ENCODE measurements at places on chromosomes 16 and 17.

GRCh38 chr17:48445248-48445620 lies 15.2 kb upstream of the SKAP1 start:
- H3K4me3 ChIP-seq: no peak overlapping the region
- no peak overlapping the region for H3K27ac ChIP-seq
- peaks cover 72% of the 10 kb centered on the region for H3K4me1 ChIP-seq
- peak; percentile 31 for DNase-seq
- H3K27me3 ChIP-seq: peaks cover 9% of the 10 kb centered on the region

DNA sequence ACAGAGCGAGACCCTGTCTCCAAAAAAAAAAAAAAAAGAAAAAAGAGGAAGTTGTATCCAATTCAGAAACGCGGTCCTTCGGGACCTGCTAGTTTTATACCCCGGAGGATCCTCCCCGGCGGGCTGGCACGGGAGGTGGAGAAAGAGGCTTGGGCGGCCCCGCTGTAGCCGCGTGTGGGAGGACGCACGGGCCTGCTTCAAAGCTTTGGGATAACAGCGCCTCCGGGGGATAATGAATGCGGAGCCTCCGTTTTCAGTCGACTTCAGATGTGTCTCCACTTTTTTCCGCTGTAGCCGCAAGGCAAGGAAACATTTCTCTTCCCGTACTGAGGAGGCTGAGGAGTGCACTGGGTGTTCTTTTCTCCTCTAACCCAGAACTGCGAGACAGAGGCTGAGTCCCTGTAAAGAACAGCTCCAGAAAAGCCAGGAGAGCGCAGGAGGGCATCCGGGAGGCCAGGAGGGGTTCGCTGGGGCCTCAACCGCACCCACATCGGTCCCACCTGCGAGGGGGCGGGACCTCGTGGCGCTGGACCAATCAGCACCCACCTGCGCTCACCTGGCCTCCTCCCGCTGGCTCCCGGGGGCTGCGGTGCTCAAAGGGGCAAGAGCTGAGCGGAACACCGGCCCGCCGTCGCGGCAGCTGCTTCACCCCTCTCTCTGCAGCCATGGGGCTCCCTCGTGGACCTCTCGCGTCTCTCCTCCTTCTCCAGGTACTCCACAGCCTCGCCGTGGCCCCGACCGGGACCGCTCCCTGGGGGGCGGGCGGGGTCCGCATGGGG lies at the start of gene CDH3:
Gene CDH3, plus strand, starts transcription at position 596 of the 779 bp plus-strand sequence. Its CDS starts 70 bp downstream, at position 666.
- H3K36me3 ChIP-seq: no peaks in the 10 kb centered on the region
- peaks cover 7% of the 10 kb centered on the region for H3K4me1 ChIP-seq
- peak within 1 kb of the TSS; percentile 87 for H3K27ac ChIP-seq
- peak within 1 kb of the TSS; percentile 74 for H3K4me3 ChIP-seq

- no peaks in the 10 kb centered on the region for H3K4me1 ChIP-seq
- H3K27ac ChIP-seq: no peak overlapping the region
- no peak for DNase-seq
- H3K27me3 ChIP-seq: peaks cover 35% of the 10 kb centered on the region
Observed at GRCh38 chr17:79618383-79619067, 7.7 kb upstream of the RBFOX3 start.

DNA sequence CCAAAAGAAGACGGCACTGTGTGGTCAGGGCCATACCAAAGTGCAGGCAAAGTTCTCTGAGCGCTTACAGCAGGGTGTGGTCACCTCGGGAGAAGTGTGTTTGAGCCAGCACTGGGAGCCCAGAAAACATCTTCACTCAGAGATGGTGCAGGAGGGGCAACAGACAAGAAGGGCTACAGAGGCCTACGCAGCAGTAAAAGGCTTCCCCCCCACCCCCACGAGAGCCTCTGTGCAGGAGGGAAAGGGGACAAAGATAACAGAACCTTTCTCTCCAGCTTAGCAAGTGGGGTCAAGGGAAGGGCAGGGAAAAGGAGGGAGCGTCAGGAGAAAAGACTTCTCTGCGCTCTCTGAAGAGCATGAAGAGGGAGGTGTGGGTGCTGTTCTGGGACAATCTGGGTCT lies 2.8 kb downstream of the VAT1 start:
- H3K4me3 ChIP-seq: no peak overlapping the region
- peaks cover 15% of the 10 kb centered on the region for H3K4me1 ChIP-seq
- H3K27ac ChIP-seq: no peak overlapping the region
- H3K36me3 ChIP-seq: peaks cover 15% of the 10 kb centered on the region
- DNase-seq: no peak
- H3K27me3 ChIP-seq: no peaks in the 10 kb centered on the region

- no peaks in the 10 kb centered on the region for H3K36me3 ChIP-seq
- no peak overlapping the region for H3K27ac ChIP-seq
- H3K4me3 ChIP-seq: no peak overlapping the region
- H3K4me1 ChIP-seq: no peaks in the 10 kb centered on the region
Observed at GRCh38 chr16:78485188-78485916, 385.9 kb downstream of the WWOX start.

GRCh38 chr17:49404906-49405305 lies 9.8 kb downstream of the PHB1 start:
- no peak overlapping the region for H3K4me3 ChIP-seq
- H3K27ac ChIP-seq: peak overlapping the region; percentile 71
- H3K4me1 ChIP-seq: peaks cover 35% of the 10 kb centered on the region
- peaks cover 83% of the 10 kb centered on the region for H3K36me3 ChIP-seq
- no peak for DNase-seq

- H3K4me3 ChIP-seq: no peak overlapping the region
- peaks cover 4% of the 10 kb centered on the region for H3K27me3 ChIP-seq
- no peak overlapping the region for H3K27ac ChIP-seq
- DNase-seq: no peak
Observed at GRCh38 chr17:27919079-27919478, 25.9 kb upstream of the LYRM9 start.

DNA sequence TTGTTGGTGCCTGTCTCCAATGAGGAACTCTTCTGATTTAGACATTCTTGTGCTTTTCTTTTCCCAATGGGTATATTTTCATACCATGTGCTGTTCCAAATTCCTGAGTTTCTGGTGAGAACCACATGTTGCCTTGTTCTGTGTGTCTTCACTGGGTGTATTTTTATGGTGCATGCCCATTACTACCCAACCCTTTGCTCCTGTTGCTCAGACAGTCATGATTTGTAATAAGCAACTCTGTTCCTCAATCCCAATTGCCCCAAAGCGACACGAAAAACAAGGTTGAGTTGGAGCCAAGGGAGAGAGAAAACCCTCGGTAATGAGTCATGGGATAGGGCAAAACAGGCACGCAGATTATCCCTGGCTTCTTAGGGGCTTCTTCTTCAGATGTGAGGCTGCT lies 101.8 kb downstream of the ABCA8 start:
- H3K36me3 ChIP-seq: no peaks in the 10 kb centered on the region
- no peak overlapping the region for H3K27ac ChIP-seq
- peaks cover 6% of the 10 kb centered on the region for H3K27me3 ChIP-seq
- no peaks in the 10 kb centered on the region for H3K4me1 ChIP-seq

- no peak overlapping the region for H3K4me3 ChIP-seq
- no peaks in the 10 kb centered on the region for H3K4me1 ChIP-seq
- DNase-seq: no peak
- no peaks in the 10 kb centered on the region for H3K36me3 ChIP-seq
- H3K27me3 ChIP-seq: peaks cover 37% of the 10 kb centered on the region
- H3K27ac ChIP-seq: no peak overlapping the region
Observed at GRCh38 chr16:6019490-6019991, 921.9 kb upstream of the EEF2KMT start.

GRCh38 chr17:10683853-10684252 lies 13.5 kb downstream of the SCO1 start:
- no peak overlapping the region for H3K27ac ChIP-seq
- H3K4me3 ChIP-seq: no peak overlapping the region
- H3K4me1 ChIP-seq: peaks cover 1% of the 10 kb centered on the region

GRCh38 chr17:67605256-67605912 lies 112.4 kb upstream of the NOL11 start:
- H3K27me3 ChIP-seq: no peaks in the 10 kb centered on the region
- H3K4me1 ChIP-seq: peaks cover 4% of the 10 kb centered on the region
- H3K4me3 ChIP-seq: no peak overlapping the region
- DNase-seq: no peak

GRCh38 chr17:57603978-57604377 lies 141.1 kb downstream of the CCDC182 start:
- H3K4me3 ChIP-seq: peak overlapping the region; percentile 42
- peak; percentile 78 for DNase-seq
- H3K36me3 ChIP-seq: peaks cover 19% of the 10 kb centered on the region

- H3K27me3 ChIP-seq: no peaks in the 10 kb centered on the region
- H3K36me3 ChIP-seq: peaks cover 7% of the 10 kb centered on the region
- peak overlapping the region; percentile 98 for H3K27ac ChIP-seq
- H3K4me3 ChIP-seq: peak overlapping the region; percentile 98
Observed at GRCh38 chr17:21283482-21284318, 811 bp upstream of the MAP2K3 start.

GRCh38 chr17:79005063-79005861 lies 4.3 kb downstream of the CANT1 start:
- peaks cover 35% of the 10 kb centered on the region for H3K36me3 ChIP-seq
- no peaks in the 10 kb centered on the region for H3K27me3 ChIP-seq
- no peak for DNase-seq
- peaks cover 54% of the 10 kb centered on the region for H3K4me1 ChIP-seq
- H3K4me3 ChIP-seq: no peak overlapping the region

DNA sequence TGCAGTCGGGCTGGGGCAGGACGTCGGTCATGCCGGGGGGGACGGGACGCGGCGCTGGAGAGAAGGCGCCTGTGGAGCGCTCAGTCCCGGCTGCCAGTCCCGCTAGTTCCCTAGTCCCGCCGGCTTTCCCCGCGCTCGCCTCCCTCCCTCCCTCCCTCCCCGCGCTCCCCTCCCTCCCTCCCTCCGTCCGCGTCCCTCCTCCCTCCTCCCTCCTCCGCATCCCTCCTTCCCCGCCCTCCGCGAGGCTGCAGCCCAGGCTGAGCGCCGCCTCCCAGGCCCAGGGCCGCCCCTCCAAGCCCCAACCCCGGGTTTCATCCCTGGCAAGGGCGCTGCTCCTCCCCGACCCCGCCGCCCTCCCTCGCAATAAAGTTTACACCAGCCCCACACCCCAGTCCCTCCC lies 34.8 kb downstream of the TIMM22 start:
- peaks cover 6% of the 10 kb centered on the region for H3K36me3 ChIP-seq
- H3K27me3 ChIP-seq: no peaks in the 10 kb centered on the region
- peaks cover 17% of the 10 kb centered on the region for H3K4me1 ChIP-seq
- no peak overlapping the region for H3K27ac ChIP-seq
- H3K4me3 ChIP-seq: no peak overlapping the region

DNA sequence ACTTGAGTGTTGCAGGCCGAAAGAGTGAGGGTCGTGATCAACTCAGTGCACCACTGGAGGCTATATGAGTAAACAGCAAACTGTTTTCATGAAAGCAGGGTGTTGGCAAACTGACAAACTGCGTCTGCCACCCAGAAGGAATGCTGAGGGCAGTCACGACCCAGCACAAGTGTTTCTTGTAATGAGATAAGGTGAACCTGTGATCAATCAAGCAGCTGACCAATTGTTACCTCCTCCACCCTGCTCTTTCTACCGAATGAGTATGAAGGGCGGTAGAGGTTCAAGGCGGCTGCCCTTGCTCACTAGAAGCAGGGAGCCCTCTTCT lies 5.5 kb upstream of the SRL start:
- H3K36me3 ChIP-seq: peaks cover 5% of the 10 kb centered on the region
- no peaks in the 10 kb centered on the region for H3K27me3 ChIP-seq
- no peak for DNase-seq
- peaks cover 4% of the 10 kb centered on the region for H3K4me1 ChIP-seq
- no peak overlapping the region for H3K4me3 ChIP-seq

- H3K36me3 ChIP-seq: peaks cover 2% of the 10 kb centered on the region
- DNase-seq: no peak
Observed at GRCh38 chr17:8320990-8321389, 10.9 kb downstream of the ARHGEF15 start.

- H3K36me3 ChIP-seq: peaks cover 10% of the 10 kb centered on the region
- DNase-seq: peak; percentile 80
- H3K27me3 ChIP-seq: no peaks in the 10 kb centered on the region
- peaks cover 54% of the 10 kb centered on the region for H3K4me1 ChIP-seq
- peak overlapping the region; percentile 76 for H3K4me3 ChIP-seq
- H3K27ac ChIP-seq: peak overlapping the region; percentile 92
Observed at GRCh38 chr16:10949424-10949970, 5.1 kb downstream of the CLEC16A start.

DNA sequence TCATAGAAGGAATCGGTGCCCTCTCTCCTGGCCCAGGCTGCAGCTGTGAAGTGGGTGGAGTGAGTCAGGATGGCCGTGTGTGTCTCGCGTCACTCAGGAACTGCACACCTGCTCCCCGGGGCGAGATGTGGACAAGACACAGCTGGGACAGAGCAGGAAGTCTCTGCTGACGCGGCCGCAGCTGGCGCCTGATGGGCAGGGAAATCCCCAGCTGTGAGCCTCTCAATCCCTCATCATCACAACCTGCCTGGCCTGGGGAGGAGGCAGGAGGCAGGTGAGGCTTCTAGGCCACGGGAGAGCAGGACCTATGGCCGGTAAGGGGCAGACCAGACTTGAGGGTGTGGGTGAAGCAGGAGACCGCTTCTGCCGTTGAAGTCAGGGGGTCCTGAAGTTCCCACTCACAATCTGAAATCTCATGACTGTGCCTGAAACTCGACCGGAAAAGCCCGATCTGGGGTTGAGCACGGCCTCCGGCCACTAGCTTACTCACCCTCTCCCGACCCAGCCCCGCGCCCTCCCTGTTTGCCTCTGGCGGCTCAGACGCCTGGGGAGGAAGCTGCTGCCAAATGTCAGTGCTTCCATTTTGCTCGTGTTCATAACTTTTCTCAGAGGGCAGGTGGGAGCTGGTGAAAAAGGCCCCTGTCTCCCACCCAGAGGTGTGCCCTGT lies 1.1 kb upstream of the TRPV3 start:
- H3K36me3 ChIP-seq: no peaks in the 10 kb centered on the region
- H3K4me3 ChIP-seq: peak overlapping the region; percentile 29
- peak overlapping the region; percentile 82 for H3K27ac ChIP-seq
- peaks cover 29% of the 10 kb centered on the region for H3K4me1 ChIP-seq
- peaks cover 8% of the 10 kb centered on the region for H3K27me3 ChIP-seq

DNA sequence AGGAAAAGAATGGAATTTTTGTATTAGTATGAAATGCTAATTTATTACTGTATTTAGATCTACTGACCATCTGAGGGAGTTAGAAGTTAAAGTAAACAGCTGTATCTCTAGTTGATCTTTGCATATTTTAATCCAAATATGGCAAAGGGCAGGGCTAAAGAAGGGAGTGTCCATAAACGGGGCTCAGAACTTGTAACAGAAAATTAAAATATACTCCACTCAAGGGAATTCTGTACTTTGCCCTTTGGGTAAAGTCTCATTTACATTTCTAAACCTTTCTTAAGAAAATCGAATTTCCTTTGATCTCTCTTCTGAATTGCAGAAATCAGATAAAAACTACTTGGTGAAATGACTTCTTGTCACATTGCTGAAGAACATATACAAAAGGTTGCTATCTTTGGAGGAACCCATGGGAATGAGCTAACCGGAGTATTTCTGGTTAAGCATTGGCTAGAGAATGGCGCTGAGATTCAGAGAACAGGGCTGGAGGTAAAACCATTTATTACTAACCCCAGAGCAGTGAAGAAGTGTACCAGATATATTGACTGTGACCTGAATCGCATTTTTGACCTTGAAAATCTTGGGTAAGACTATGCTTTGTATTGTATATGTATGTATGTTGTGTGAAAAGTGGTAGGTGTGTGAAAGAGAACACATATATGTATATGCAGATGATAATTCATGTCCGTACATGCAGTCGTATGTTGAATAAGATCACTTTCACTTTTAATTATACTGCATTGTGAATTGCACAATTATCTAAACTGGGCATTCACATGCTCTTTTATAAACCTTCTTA lies at the start of gene ASPA:
Gene ASPA, plus strand, starts transcription at position 186 of the 799 bp plus-strand sequence. Its CDS starts 163 bp downstream, at position 349.
- no peak for DNase-seq
- no peak within 1 kb of the TSS for H3K27ac ChIP-seq
- H3K27me3 ChIP-seq: peaks cover 8% of the 10 kb centered on the region
- no peaks in the 10 kb centered on the region for H3K4me1 ChIP-seq
- no peaks in the 10 kb centered on the region for H3K36me3 ChIP-seq
